Kasumi-1 (cell line): ENCODE measurements at places on chromosomes 3 and 15.
A peak's percentile ranks its signal among the peaks of the same experiment; 100 is the strongest.

GRCh38 chr15:25378501-25378901, 60.3 kb downstream of the UBE3A start:
- no peak for DNase-seq

GRCh38 chr15:43948691-43949325, 122.0 kb downstream of the WDR76 start:
- no peak for DNase-seq

GRCh38 chr15:22958487-22959280, 21.5 kb downstream of the CYFIP1 start:
- DNase-seq = no peak

GRCh38 chr3:81650187-81650586, 111.3 kb downstream of the GBE1 start:
- DNase-seq = no peak

DNA sequence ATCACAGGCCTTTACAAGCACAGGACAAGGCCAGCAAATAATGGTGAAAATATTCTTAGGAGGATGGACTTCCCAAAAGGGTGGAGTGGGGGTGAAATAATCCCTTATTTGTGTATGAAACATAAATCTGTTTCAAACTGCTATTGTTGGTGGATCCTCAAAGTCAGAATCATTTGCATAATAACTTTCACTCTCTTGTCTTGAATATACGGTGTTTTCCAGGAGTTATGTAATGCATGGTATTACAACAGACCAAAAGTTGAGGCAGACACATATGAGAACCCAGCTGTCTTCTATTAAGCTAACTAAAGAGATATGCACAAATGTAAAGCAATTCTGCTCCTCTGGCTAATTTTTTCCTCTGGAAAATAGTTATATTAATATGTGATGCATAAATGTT, 57.7 kb downstream of the PRTG start:
- DNase-seq = no peak

- DNase-seq = no peak
These were observed 199.8 kb downstream of the STT3B start for GRCh38 chr3:31732548-31732947.

GRCh38 chr3:175307642-175308041, 448.5 kb downstream of the NAALADL2 start:
- no peak for DNase-seq

DNA sequence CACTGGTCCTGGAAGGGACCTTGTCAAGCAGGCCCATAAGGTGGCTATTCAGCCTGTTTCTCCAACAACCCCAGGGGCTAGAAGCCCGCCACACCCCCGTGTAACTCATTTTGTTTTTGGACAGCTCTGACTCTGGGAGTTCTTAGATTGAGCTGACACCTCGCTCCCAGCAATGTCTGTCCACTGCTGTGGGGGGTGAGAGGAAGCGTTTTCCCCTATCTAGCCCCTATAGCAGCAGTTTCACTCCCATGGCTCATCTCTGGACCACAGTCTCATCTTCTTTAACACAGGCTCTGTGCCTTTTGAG, 1.1 kb upstream of the PPP1R2 start:
- no peak for DNase-seq

- no peak for DNase-seq
These were observed 316.5 kb upstream of the ICE2 start for GRCh38 chr15:60795471-60795870.

GRCh38 chr3:155701882-155702465, 42.9 kb downstream of the PLCH1 start:
- DNase-seq = peak; percentile 85

GRCh38 chr3:114487502-114487901, 193.7 kb downstream of the TIGIT start:
- DNase-seq = no peak
